Activated naive CD4-positive, alpha-beta T cell treated with anti-CD3 and anti-CD28 coated beads for 36 hours (primary cell): ENCODE measurements at places on chromosomes 11 and 22. TPM values are rescaled to one million over a fixed set of nuclear protein-coding genes. Genes with fewer than 3 reads are reported as not detected.

The XKR3 gene
- not detected for total RNA-seq

DNA sequence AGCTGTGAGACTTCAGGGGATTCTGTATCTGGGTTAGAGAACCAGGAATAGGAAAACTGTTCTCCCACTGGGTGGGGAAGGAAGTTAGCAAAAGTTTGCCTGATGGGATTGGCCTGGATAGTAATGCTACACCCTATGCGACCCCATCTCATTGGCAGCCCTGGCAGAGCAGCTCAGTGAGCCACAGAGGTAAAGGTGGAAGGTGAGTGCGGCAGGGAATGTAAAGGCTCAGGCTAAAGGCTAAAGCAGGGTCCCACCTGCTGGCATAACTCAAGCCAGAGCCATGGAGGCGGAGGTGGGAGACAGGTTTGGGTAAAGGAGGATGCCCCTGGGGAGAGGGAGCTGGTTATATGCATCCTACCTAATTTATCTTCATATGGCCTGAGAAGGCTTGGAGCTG is 18.7 kb downstream of the SSH3 start:
- no peak overlapping the region for H3K27ac ChIP-seq
- no peaks in the 10 kb centered on the region for H3K36me3 ChIP-seq
- DNase-seq = no peak

GRCh38 chr11:118436639-118437207 is 431 bp downstream of the KMT2A start:
- peak; percentile 55 for DNase-seq
- H3K27ac ChIP-seq = peak overlapping the region; percentile 98
- H3K36me3 ChIP-seq = peaks cover 14% of the 10 kb centered on the region

DNA sequence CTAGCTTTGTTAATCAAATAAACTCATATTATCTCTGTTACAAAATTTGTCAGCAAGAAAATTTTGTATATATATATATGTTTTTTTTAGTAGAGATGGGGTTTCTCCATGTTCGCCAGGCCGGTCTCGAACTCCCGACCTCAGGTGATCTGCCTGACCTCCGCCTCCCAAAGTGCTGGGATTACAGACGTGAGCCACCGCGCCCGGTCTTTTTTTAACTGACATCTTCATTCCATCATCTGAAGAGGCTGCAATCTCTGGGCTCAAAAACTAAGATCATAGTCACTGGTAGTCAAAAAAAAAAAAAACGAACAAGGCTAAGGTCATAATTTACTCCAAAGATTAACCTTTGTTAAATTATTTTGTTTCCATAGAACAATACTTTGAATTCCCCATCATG is 5.3 kb upstream of the KLHDC7B start:
- no peak for DNase-seq
- peak overlapping the region; percentile 46 for H3K4me3 ChIP-seq
- H3K27ac ChIP-seq = peak overlapping the region; percentile 98

DNA sequence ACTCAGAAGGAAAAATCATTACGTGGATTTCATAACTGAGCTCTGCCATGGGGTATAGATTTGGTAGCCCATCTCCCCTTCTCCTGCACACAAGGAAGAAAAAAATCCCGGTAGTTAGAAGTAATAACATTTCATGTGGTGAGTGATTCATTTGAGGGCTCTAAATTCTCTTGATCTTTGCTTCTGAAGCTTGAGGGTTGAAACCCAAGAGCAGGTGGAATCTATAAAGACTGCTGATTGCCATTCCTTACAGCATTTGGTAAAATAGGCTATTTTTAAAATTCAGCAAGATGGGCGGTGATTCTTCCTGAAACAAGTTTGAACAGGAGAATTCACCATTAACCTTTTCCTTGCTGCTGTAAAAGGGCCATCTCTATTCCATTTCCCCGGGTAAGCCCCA is 266.1 kb downstream of the CADM1 start:
- no peak for DNase-seq
- H3K27ac ChIP-seq = no peak overlapping the region
- no peak overlapping the region for H3K4me3 ChIP-seq
- peaks cover 8% of the 10 kb centered on the region for H3K27me3 ChIP-seq
- H3K4me1 ChIP-seq = no peaks in the 10 kb centered on the region

DNA sequence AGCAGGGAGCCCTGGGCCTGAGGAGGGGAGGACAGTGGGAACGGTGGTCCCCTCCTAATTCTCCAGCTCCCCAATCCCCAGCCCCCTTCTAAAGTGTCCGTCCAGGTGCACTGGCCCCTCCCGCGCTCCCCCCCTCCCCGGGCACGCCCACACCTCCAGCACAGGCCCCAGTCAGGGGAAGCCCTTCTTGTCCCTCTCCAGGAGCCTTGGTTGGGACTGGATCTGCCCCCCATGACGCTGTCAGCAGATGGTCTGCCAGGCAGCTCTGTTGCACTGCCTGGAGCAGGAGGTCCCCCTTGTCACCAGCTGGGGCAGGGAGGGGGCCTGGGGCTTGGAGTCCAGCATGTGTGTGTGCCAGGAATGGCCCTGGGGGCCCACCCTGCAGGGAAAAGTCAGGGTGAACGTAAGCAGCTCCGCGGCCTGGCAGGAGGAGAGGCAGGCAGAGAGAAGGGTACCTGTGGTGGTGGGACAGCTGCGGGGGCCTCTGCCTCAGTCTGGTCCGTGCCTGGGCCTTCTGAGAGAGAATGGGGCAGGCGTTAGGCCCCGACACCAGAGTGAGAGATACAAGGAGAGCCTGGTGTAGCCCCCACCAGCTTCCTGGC is 1.6 kb downstream of the IRF7 start:
- peak overlapping the region; percentile 82 for H3K27ac ChIP-seq
- H3K27me3 ChIP-seq = no peaks in the 10 kb centered on the region
- H3K4me1 ChIP-seq = peaks cover 15% of the 10 kb centered on the region
- H3K4me3 ChIP-seq = peak overlapping the region; percentile 89
- H3K36me3 ChIP-seq = peaks cover 19% of the 10 kb centered on the region

DNA sequence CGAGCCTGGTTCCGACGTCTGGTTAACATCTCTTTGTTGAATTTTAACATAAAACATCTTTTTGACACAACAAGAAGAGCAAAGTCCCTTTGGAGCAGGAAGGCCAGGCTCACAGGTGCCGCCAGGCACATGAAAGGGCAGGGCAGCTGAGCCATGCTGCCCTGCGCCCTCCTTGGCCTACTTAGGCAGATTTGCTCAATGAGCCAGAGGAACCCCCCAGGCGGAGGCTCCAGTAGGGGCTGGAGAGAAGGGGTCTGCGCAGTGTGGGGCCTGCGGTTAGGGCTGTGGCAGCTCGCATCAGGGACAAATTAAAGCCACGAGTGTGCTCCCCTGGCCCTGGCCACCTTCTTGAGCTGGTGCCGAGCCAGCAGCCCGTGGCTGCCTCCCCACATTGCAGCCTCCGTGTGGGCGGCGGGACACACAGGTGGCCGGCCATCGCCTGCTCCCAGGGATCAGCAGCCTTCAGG is 9.9 kb upstream of the SLC22A12 start:
- H3K27ac ChIP-seq = no peak overlapping the region
- no peaks in the 10 kb centered on the region for H3K4me1 ChIP-seq
- H3K27me3 ChIP-seq = no peaks in the 10 kb centered on the region
- no peak overlapping the region for H3K4me3 ChIP-seq
- no peak for DNase-seq
